Activated naive CD8-positive, alpha-beta T cell treated with anti-CD3 and anti-CD28 coated beads, Interleukin-2, amount 50 U/mL, for 24 hours (primary cell): ENCODE measurements at places on chromosomes 6 and 20.

DNA sequence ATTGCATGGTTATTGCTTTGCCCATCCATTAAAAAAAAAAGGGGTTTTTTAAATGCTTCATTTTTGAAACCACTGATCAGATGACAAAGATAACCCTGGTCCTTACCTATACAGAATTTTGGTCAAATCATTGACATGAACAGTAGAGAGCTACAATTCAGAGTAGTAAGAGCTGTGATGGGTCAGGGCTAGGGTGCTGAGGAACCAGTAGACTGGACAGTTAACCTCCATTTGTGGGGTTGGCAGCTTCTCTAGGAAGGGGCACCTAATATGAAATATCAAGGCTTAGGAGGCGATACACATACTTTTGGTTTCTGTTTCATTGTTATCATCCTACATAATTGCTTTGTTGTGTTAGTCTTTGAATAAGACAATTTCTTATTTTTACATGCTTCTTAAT, 55.1 kb downstream of the ORC3 start:
- no peak for DNase-seq

GRCh38 chr6:99232056-99232455, 117.4 kb downstream of the FAXC start:
- DNase-seq, result no peak

DNA sequence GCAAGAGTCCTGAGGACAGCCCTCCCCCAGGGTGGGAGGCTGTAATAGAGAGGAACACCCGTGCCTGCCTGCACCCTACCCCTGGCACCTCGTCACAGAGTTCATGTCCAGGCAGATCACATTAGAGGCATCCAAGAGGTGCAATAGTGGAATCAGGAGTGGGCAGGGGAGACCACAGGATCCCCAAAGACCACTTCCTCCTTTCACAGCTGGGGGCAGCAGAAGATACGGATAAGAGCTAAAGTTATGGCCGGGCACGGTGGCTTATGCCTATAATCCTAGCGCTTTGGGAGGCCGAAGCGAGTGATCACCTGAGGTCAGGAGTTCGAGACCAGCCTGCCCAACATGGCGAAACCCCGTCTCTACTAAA, 1.5 kb upstream of the CAPN11 start:
- no peak for DNase-seq

- DNase-seq, result no peak
Observed at GRCh38 chr6:12266571-12266970, 23.6 kb upstream of the EDN1 start.

- DNase-seq, result no peak
Observed at GRCh38 chr6:46057792-46058191, 42.1 kb upstream of the CLIC5 start.

DNA sequence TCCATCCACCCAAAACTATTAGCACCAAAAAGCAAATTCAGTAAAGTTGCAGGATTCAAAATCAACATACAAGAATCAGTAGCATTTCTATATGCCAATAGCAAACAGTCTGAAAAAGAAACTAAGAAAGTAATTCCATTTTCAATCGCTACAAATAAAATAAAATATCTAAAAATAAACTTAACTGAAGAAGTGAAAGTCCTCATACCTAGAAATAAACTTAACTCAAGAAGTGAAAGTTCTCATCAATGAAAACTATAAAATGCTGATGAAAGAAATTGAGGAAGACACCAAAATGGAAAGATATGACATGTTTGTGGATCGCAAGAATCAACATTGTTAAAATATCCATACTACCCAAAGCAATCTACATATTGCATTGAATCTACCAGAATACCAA, 103.0 kb upstream of the ARID1B start:
- DNase-seq, result no peak

GRCh38 chr6:25414755-25415154, 135.6 kb downstream of the CARMIL1 start:
- DNase-seq, result no peak

- no peak for DNase-seq
Observed at GRCh38 chr6:90764001-90764400, 177.1 kb upstream of the MAP3K7 start.

GRCh38 chr6:3381233-3381921, 75.5 kb downstream of the SLC22A23 start:
- no peak for DNase-seq

- DNase-seq, result no peak
Observed at GRCh38 chr20:41032271-41032670, 3.6 kb downstream of the TOP1 start.

GRCh38 chr6:111633822-111634221, 28.1 kb upstream of the TRAF3IP2 start:
- DNase-seq, result no peak

DNA sequence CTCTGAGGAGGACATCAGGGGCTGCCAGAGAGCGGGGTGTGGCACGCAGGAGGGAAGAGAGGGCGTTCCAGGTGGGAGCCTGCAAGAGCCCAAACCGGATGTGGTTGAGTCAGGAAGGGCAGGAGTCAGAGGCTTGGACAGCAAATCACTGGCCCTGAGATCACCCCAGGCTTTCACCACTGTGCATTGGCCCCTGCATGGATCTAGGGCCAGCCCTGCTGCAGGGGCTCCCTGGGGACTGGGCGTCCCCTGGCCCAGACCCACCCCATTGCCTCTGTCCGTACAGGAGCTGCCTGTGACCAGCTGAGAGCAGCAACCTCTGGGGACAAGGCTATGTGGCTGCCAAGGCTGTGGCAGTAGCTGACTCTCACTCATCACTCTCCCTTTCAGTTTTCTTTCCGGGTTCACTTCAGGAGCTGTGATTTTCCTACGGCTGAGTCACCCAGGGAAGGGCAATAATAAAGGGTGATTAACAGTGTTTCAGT, 33.9 kb downstream of the KCNK17 start:
- DNase-seq, result no peak

- DNase-seq, result no peak
Observed at GRCh38 chr20:48069596-48069995, 284.3 kb upstream of the SULF2 start.

GRCh38 chr20:63767456-63767855, 27.9 kb downstream of the SLC2A4RG start:
- DNase-seq, result no peak

DNA sequence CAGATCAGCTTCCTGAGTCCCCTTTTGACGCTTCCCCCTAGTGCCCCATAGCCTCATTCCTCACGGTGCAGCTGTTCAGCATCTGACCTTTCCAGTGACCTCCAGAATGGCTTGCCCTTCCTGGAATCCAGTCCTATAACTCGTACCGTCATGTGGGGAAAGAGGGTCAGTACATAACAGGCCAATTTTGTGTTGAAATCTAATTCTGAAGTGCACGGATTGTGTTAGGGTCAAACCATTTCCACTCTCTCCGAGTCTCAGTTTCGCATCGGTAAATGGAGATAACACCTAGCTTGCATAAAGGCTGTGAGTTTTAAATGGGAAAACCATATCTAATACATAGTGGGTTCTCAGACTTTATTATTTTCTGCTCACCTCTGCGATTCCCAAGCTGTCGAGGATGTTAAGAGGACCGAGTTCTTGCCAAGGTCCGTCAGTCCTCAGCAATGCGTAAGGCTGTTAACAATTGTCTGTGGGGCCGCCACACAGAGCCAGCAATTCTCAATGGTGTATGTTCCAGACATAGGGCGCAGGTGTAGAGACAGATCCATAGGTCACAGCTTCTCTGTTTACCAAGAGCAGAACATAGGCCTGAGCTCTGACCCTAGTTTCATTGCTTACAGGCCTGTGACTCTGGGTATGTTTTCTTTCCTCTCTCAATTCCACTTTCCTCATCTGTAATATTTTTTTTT, 45.5 kb upstream of the CCR6 start:
- DNase-seq, result no peak

- peak; percentile 87 for DNase-seq
Observed at GRCh38 chr6:7140631-7141378, 33.0 kb downstream of the RREB1 start.

- DNase-seq, result peak; percentile 47
Observed at GRCh38 chr6:11975353-11975977, 36.6 kb upstream of the HIVEP1 start.

- no peak for DNase-seq
Observed at GRCh38 chr6:90021711-90022110, 127.4 kb downstream of the GJA10 start.

DNA sequence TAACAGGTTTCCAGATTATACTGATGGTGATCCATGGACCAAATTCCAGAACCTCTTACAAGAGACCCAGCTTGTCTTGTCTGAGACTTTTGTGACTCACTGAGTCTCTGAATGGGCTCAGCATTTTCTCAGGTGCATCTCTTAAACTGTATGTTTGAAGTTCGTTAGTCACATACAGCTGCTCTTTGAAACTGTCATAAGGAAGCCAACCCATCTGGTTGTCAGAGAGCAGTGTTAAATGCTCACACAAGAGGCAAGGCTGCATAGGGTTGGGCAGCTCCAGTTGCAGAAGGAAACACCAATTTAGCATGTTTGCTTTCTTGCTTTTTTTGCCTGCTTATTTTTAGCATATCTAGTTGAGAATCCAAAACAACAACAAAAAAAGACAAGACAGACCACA, 47.1 kb downstream of the TRIM27 start:
- no peak for DNase-seq

DNA sequence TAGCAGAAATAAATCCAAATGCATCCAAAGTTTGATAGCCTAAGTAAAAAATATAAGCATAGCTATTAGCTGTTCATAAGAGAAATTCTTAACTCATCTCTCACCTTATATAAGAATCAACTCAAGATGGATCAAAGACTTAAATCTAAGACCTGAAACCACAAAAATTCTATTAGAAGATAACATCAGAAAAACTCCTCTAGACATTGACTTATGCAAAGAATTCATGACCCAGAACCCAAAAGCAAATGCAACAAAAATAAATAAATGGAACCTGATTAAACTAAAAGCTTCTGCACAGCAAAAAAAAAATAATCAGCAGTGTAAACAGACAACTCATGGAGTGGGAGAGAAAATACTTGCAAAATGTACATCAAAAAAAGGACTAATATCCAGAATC, 184.3 kb downstream of the TFAP2A start:
- no peak for DNase-seq

GRCh38 chr6:33983109-33983716, 162.7 kb downstream of the GRM4 start:
- DNase-seq, result no peak

DNA sequence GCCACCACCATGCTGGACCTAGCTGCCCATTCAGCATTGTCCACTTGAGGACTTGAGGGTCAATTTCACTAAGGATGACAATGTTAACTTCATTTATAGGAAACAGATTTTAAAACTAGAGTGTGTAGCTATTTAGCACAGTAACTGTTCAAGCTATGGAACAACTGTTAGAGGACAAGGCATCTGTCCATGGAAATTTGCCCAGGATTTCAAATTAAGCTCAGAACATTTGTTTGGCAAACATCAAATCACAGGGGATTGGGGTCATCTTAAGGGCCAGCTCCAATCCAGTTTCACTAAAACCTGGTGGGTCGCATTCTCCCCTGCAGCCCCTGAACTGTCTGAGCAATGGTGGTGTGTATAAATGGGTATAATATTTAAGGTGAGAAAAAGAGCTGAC, 35.1 kb downstream of the PM20D2 start:
- DNase-seq, result no peak

- DNase-seq, result no peak
Observed at GRCh38 chr6:71066153-71066552, 109.3 kb upstream of the B3GAT2 start.

- no peak for DNase-seq
Observed at GRCh38 chr20:14997791-14998190, 660.4 kb upstream of the FLRT3 start.

- no peak for DNase-seq
Observed at GRCh38 chr6:106820412-106820852, 154.1 kb downstream of the CD24 start.

DNA sequence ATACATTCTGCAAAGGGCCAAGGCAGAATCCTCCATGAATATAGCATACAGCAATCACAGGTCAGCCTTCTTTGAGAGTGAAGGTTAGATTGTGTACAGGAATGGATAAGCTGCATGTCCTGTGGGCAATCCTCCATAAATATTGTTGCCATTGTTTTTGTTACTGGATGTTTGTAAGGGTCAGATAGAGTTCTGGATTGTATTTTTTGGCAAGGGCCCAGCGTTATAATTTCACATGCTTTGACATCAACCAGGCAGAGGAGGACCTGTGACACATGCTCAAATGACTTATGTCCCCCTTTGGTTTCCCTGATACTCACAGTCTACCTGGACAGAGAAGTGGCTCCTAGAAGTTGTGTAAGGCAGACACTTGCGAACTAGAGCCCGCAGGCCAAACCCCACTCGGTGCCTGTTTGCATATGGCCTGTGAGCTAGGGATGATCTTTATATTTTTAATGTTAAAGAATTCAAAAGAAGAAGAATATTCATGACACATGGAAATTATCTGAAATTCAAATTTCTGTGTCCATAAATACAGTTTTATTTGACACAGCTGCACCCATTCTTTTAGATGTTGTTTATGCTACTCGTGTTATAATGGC, 5.4 kb downstream of the LY86 start:
- no peak for DNase-seq

DNA sequence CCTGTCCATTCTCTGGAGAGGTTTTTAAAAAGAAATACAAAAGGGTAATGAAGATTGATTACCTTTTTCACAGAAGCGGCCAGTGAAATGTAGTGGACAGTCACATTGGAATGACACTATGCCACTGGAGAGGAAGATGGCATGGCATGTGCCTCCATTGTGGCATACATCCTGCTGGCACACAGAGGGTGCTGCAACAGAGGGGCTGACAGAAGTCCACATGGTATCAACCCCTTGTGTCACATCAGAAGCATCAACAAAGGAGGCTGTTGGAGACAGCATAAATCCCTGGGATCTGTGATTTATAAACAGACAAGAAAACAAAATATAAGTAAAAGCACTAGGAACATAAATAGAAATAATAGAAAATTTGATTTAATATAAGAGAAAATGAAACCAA, 594.9 kb downstream of the PHF3 start:
- DNase-seq, result no peak

DNA sequence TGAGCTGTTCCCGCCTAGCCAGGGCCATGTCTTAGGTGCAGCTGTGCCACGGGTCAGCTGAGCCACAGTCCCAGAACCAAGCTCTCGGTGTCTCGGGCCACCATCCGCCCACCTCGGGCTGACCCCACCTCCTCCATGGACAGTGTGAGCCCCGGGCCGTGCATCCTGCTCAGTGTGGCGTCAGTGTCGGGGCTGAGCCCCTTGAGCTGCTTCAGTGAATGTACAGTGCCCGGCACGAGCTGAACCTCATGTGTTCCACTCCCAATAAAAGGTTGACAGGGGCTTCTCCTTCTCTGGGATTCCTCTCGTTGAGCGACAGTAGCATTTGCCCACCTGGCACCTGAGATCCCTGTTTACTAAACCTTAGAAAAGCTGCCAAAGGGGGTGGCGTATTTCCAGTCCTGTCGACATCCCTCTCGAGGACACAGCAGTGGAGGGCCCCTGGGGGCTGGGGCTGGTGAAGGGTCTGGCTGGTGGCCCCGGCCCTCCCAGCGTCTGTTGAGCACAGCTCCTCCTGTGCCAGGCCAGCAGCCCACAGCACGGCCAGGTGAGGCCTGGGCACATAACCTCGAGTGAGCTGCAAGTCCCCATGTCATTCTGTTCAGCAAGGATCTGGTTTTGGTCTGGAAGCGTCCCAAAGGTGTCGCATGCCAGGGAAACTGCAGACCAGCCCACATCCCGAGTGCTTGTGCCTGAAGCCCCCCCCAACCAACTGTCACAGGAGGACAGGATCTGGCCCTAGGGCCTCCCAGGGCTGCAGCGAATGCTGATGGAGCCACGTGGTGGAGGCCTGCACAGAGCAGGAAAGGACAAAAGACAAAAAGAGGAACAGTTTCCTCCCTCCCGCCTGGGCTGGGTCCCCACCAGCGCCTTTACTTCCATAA, 21.2 kb upstream of the PYGB start:
- DNase-seq, result no peak

- DNase-seq, result no peak
Observed at GRCh38 chr20:17273717-17274116, 46.9 kb downstream of the PCSK2 start.
